T-helper 2 cell (primary cell): ENCODE measurements at places on chromosomes 4 and X.

- DNase-seq, result no peak
Measured at GRCh38 chrX:97057349-97057909, 173.7 kb downstream of the RPA4 start.

DNA sequence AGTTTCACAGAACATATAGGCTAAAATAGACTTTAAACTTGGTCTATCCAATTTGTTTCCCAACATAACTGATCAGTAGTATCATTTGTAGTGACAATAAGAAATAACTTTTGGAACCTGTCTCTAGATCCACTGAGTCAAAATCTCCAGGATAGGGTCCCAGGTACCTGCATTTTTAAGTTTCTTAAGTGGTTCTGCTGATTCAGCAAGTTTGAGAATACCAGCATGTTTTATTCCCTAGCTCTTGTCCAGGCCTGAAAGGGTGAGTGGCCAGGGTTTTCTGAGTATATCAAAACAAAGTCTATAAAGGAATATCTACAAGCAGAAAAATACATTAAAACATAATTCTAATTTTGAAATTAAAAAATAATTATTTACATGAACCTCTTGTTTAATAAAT lies 573.1 kb upstream of the POU3F4 start:
- no peak for DNase-seq

DNA sequence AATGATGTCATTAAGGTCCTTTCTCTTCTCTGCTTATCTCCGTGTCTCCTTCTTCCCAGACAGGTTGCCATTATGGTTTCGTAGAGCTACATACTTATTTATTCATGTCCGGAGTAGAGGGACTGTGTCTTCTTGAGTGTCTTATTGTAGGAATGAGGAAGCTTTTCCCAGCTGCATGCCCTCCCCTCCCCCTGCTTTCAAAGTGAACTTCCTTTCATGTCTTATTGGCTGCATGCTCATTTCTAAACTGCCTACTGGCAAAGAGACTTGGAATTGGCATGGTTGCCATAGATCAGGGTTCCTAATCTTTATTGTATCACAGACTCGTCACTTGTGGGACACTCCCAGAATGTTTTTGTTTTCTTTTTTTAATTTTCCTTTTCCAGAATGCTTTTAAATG lies 15.4 kb downstream of the VAMP7 start:
- no peak for DNase-seq

GRCh38 chr4:133156556-133156955 lies 7.5 kb downstream of the PCDH10 start:
- no peak for DNase-seq

- no peak for DNase-seq
Measured at GRCh38 chr4:122516376-122516775, 59.9 kb upstream of the IL2 start.
